ENCODE measurements at places on chromosomes 3 and 15.

DNA sequence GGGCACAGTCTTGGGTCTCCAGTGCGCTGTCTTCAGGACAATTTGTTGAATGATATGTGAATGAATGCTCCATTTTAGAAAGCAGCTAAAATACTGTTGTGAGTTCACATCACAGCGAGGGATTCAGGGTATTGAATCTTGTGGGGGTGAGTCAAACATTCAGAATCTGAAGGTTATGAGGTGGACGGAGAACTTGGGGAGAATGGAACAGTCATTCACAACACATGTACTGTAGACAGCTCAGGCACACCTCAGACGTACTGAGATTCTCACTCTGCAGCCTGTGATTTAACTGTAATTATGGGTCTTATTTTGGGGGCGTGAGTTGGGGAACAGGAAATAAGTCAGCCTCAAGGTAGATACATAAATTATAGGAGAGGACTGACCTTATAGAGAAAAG lies 13.9 kb downstream of the CRYBG3 start:
- no peak for DNase-seq

- DNase-seq: peak; percentile 65
Observed at GRCh38 chr3:54243056-54243931, 120.9 kb downstream of the CACNA2D3 start.

- DNase-seq: peak; percentile 24
Observed at GRCh38 chr3:13235897-13236296, 162.7 kb upstream of the IQSEC1 start.

- DNase-seq: no peak
Observed at GRCh38 chr15:56891852-56892440, 26.5 kb upstream of the TCF12 start.

GRCh38 chr3:136772709-136773108 lies 20.5 kb upstream of the STAG1 start:
- DNase-seq: no peak

DNA sequence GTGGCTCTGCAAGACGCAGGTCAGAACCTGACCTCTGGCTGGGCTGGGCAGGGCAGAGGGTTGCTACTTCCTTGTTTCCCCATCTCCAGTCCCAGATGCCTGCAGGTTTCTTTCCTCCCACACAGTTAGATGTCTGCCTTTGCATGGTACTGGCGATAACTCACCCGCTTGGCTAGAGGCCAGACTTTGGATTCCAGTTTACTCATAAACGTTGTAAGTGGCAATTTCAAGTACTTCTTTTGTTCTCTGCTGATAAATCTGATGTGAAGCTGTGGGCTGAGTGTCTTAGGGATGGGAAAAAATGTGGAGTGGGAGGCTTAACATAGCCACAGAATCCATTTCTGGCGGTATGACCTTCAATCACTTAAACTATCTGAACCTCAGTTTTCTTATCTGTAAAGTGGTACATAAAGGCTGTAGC lies 194.2 kb downstream of the EBLN2 start:
- peak; percentile 72 for DNase-seq
